ENCODE measurements at places on chromosomes 12 and 14.

- H3K27me3 ChIP-seq: no peaks in the 10 kb centered on the region
- DNase-seq: no peak
- no peak overlapping the region for H3K27ac ChIP-seq
- H3K4me1 ChIP-seq: no peaks in the 10 kb centered on the region
- no peak overlapping the region for H3K4me3 ChIP-seq
Measured at GRCh38 chr14:66074537-66074936, 411.6 kb upstream of the CCDC196 start.

DNA sequence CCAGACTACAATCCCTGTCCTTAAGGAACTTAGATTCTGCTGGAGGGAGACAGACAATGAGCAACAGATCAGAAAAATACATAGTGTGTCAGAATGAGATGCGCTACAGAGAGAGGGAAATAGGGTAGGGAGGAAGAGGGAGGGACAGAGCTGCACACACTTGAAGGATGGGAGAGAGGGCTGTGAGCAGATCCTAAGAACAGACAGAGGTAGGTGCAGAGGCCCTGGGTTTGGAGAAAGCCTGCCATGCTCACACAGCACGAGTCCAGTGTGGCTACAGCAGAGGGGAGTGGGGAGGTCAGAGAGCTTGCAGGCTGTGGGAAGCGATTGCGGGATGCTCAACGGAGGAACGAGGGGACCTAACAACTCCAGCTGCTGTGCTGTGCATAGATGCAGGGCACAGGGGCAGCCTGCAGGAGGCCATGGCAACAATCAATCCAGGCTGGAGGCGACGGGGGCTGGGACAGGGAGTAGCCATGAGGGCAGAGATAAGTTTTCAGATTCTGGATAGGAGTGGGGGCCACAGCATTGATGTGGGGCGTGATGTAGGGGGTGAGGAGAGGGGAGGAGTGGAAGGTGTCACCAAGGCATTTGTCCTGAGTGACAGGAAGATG is 20.7 kb downstream of the FAIM2 start:
- no peak overlapping the region for H3K4me3 ChIP-seq
- no peaks in the 10 kb centered on the region for H3K4me1 ChIP-seq
- H3K36me3 ChIP-seq: no peaks in the 10 kb centered on the region
- H3K27me3 ChIP-seq: no peaks in the 10 kb centered on the region
- H3K27ac ChIP-seq: no peak overlapping the region
- DNase-seq: peak; percentile 32

DNA sequence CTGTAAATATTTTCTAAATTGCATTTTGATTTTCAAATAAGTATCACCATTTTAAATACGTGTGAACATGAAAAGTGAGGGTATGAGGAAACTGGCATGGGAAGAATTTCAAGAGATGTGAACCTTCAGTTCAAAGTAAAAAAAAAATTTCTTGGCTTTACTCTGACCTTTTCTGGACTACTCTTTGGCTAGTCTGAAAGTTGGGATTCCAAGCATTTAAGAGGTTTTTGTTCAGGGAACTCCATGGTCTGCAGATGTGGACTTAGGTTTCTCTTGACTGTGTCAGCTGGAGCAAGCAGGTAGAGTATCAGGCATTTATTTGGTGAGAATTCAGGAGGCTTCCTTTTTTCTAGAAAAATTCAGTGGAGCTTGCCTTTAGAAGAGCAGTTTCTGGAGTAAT is 311.6 kb downstream of the LRIG3 start:
- no peak overlapping the region for H3K4me3 ChIP-seq
- no peaks in the 10 kb centered on the region for H3K4me1 ChIP-seq
- no peaks in the 10 kb centered on the region for H3K27me3 ChIP-seq
- no peaks in the 10 kb centered on the region for H3K36me3 ChIP-seq
- no peak overlapping the region for H3K27ac ChIP-seq

GRCh38 chr12:16939871-16940306 is 333.9 kb upstream of the LMO3 start:
- DNase-seq: no peak
- peaks cover 2% of the 10 kb centered on the region for H3K4me1 ChIP-seq
- H3K27me3 ChIP-seq: no peaks in the 10 kb centered on the region
- H3K4me3 ChIP-seq: no peak overlapping the region

GRCh38 chr12:51601241-51601640 is 10.2 kb downstream of the SCN8A start:
- no peak for DNase-seq
- H3K4me3 ChIP-seq: no peak overlapping the region
- no peaks in the 10 kb centered on the region for H3K27me3 ChIP-seq
- no peak overlapping the region for H3K27ac ChIP-seq
- no peaks in the 10 kb centered on the region for H3K4me1 ChIP-seq
- H3K36me3 ChIP-seq: no peaks in the 10 kb centered on the region

DNA sequence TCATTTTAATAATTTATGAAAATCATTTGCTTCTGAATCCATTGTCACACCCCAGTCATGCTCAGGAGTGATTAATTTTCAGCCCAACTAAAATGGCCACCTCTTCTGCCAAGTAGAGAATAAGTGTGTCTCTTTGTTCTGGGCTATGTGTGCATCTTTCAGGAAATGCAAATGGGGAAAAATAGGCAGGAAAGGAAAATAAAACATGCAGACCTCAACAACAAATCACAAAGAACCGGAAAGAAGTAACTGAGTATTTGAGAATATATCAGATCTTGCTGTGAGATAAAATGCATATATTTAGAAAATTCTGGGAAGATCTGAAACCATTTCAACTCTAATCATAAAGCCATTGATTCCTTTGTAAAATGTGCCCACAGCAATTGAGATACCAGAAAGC is 763.9 kb downstream of the GALC start:
- no peak overlapping the region for H3K27ac ChIP-seq
- H3K27me3 ChIP-seq: no peaks in the 10 kb centered on the region
- H3K4me3 ChIP-seq: no peak overlapping the region
- no peaks in the 10 kb centered on the region for H3K4me1 ChIP-seq

GRCh38 chr14:69260190-69260860 is 367 bp downstream of the GALNT16 start:
- H3K27me3 ChIP-seq: no peaks in the 10 kb centered on the region
- no peak overlapping the region for H3K27ac ChIP-seq
- H3K4me1 ChIP-seq: no peaks in the 10 kb centered on the region
- peak overlapping the region; percentile 50 for H3K4me3 ChIP-seq
- H3K36me3 ChIP-seq: no peaks in the 10 kb centered on the region

All from aorta (tissue), 5 donors.